ENCODE measurements at places on chromosomes 4 and X. TPM values are rescaled to one million over a fixed set of nuclear protein-coding genes. Genes with fewer than 3 reads are reported as not detected.
A peak's percentile ranks its signal among the peaks of the same experiment; 100 is the strongest.

RPA4 gene
- total RNA-seq: 2.6 TPM

FAM53A gene
- total RNA-seq: 2.5 TPM

KLF8 gene
- total RNA-seq: 22.7 TPM

FGF5 gene
- total RNA-seq: not detected

ADGRG4 gene
- total RNA-seq: 1.0 TPM

STK32B gene
- total RNA-seq: 0.94 TPM

AMTN gene
- total RNA-seq: not detected

CFAP47 gene
- total RNA-seq: 0.96 TPM

LIMCH1 gene
- 95.9 TPM for total RNA-seq

NIPAL1 gene
- 57.3 TPM for total RNA-seq

GRCh38 chrX:97672138-97672537, 788.4 kb downstream of the RPA4 start:
- no peak for DNase-seq

- DNase-seq: no peak
These were observed 22.7 kb downstream of the PNPLA4 start for GRCh38 chrX:7904562-7904961.

DNA sequence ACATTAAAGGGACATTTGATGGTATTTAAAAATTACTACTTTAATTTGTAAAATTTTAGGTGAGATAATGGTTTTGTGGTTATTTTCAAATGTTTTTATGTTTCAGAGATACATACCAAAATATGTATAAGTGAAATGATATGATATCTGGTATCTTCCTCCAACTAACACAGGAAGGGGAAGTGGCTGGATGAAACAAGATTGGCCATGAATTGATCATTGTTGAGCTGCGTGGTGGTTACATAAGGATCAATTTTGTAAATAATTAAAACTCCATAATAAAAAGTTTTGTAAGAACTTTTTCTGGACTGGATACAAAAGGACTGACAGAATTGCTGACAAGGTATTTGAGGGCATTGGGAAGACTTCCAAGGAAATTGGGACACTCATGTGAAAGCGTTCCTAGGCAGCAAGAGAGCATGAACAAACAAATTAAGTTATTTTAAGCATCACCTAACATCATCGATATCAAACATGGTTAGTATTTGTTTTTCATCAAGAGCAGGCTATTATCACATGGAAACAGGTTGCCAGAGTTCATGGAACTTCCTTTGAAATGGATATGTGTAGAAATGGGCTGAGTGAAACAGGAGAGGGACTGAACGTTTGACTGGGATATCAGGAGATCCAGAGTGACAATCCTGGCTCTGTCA, 4.4 kb upstream of the PGM2 start:
- DNase-seq: no peak

GRCh38 chrX:118807151-118808017, 16.2 kb upstream of the ZCCHC12 start:
- DNase-seq: no peak

GRCh38 chr4:40307627-40308497, 27.3 kb upstream of the CHRNA9 start:
- DNase-seq: no peak

GRCh38 chrX:131225078-131225477, 64.0 kb downstream of the IGSF1 start:
- no peak for DNase-seq

DNA sequence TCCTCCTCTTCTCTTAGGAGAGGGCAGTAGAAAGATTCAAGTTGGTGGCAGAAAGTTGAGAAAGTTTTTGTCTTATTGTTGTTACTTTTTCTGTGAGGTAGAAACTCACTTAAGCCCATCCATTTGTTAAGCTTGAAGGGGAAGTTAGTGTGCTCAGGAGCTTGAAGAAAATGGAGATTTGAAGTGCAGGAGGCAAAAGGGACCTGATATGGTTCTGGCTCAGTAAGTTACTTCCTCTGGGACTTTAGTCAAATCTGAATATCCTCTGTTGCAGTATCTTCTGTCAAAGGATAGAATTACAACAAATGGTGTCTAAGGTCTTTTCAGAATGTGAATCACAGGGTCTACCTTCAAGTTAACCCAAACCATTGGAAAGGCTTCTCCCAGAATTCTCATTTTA, 46.2 kb downstream of the CXCL13 start:
- no peak for DNase-seq

GRCh38 chr4:128859887-128860677, 50.6 kb downstream of the JADE1 start:
- DNase-seq: no peak

GRCh38 chrX:57417827-57418226, 131.3 kb downstream of the FAAH2 start:
- DNase-seq: no peak

- no peak for DNase-seq
These were observed 83.5 kb downstream of the NPNT start for GRCh38 chr4:105978684-105979296.

GRCh38 chrX:64977051-64977450, 801 bp upstream of the ZC4H2 start:
- DNase-seq: no peak

DNA sequence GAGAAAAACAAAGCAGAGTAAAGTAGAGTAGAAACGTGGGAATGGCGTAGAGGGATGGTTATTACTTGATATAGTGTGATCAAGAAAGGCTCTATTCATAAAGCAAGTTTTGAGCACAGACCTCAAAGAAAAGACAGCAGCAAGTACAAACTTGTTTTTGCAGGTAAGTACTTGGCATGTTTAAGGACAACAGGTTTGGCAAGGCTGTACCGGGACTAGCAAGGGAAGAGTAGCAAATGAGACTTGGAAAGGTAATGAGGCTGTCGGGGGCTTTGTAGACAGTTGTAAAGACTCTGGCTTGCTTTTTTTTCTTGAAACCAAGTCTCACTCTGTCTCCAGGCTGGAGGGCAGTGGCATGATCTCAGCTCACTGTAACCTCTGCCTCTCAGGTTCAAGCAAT, 40.9 kb downstream of the NEK1 start:
- no peak for DNase-seq

- no peak for DNase-seq
These were observed 105.1 kb downstream of the SPOCK3 start for GRCh38 chr4:167129146-167129545.

DNA sequence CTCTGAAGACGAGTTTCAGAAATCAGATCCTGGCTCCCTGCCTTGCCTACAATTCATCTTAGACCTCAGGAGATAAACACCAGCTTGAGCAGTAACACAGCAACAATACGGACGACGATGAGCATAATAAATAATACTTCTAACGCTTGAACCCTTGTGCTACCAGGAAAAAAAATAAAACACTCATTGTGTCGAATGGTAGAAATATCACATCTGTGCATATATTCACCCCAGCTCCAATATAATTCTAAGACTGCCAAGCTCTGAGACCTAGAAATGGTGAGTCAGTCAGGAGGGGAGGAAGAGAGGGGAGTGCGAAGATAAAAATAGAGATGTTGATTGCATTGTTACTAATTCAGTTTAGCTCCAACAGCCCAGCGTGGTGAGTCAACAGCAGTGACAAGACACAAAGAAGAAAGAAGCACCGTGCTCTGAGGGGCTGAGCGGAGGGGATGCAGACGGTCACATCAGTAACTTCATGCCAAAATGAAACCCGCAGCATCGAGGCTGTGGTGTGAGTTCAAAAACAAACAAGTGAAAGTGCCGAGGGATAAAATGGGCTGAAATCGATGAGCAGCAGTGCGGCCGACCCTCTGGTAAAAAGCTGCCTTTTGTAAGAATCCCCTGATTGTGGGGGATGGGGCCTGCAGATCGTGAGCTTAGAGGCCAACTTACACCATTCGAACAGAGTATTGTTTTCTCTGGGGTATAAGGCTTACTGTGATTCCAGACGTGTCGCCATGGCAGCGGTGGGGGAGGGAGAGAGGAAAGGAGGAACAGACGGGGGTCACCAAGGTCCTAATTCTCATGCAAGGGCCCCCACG, 150.4 kb downstream of the MGST2 start:
- DNase-seq: peak; percentile 47

DNA sequence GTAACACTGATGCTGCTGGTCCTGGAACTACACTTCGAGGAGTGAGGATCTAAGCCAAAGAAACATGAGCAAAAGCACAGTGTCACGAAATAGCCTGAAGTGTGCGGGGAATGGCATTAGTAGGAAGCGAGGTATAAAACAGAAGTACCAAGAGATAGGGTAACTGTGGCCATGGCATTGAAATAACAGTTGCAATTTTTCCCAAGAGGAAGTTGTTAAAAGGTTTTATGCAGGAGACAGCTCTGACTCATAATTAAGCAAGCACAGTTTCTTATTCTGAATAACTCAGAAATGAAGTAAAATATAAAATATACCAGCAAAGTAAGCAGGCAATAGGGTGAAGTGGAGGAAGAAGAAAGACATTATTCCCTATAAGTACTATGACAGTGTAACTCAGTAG, 90.3 kb upstream of the TMEM150C start:
- DNase-seq: no peak

GRCh38 chr4:2417226-2417764, 1.1 kb downstream of the ZFYVE28 start:
- DNase-seq: no peak

Data from ureter (tissue), 1 donor.